ENCODE measurements at places on chromosomes 2 and 18.

DNA sequence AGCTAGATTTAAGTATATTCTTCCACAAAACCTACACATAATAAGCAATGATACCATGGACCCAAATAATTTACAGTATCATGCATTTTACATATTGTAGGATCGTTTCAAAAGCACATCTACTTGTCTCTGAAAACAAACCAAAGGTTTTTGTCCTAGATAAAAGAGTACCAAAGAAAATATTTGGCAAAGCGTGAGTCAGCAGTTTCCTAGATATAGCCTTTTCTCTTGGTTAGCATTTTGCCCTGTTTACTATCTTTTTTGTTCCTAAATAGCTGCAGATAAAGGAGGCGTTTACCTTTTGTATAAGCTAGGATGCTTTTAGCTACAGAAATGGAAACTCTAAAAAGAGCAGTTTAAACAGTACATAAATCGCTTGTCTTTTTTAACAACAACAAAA is 305.8 kb upstream of the GULP1 start:
- DNase-seq = no peak

DNA sequence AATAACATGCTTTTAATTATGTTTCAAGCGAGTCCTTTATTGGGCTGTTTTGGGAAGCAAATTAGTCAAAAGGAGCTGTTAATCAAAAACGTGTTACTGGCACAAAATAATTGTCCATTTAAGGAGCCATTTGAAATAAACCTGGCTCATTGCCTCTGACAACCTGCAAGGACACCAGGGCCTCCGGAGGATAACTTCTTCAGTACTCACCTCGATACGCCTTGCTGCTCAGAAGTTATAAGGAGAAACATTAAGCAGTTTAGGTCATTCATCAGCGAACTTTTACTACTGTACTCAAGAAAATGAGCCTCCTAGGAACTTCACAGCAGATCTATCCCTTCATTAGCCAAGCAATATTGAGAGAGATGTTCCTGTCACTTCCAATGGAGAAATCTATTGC is 1579.2 kb upstream of the ACVR2A start:
- DNase-seq = no peak

- DNase-seq = no peak
These were observed 87.4 kb downstream of the FAM210A start for GRCh38 chr18:13638719-13639595.

GRCh38 chr2:109726379-109727270 is 67.5 kb upstream of the RGPD5 start:
- no peak for DNase-seq

DNA sequence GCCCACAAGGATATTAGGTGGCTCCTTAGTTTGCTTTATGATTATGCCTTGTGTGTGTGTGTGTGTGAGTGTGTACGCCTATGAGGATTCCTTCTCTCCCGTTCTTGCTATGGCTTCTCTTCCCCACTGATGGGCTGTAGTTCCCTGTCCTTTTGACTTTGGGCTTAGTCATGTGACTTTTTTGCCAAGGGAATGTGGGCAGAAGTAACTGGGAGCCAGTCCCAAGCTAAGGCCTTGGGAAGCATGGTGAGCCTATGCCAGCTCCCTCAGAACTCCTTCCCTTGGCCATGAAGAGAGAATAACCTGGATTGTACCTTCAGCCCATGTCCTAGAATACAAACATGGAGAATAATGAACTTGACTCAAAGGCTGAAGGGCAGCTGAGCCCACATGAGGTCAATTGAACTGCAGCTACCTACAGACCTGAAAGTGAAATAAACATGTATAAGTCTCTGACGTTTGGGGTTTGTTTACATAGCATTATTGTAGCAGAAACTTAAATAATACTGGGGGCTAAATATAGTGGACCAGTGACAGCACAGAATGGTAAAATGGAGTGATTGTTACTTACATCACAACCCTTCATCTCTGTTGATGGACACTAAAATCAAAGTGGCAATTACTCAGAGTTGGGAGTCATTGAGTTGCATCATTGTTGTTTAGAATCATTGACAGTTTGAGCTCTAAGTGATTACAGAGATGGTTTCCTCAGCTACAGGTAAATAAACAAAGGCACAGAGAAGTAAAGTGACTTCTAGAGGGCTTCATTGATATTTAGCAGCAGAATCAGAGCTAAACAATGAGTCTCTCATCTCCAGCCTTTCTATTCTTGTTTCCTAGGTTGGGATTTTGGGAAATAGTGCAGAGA is 15.3 kb upstream of the IL36G start:
- no peak for DNase-seq

DNA sequence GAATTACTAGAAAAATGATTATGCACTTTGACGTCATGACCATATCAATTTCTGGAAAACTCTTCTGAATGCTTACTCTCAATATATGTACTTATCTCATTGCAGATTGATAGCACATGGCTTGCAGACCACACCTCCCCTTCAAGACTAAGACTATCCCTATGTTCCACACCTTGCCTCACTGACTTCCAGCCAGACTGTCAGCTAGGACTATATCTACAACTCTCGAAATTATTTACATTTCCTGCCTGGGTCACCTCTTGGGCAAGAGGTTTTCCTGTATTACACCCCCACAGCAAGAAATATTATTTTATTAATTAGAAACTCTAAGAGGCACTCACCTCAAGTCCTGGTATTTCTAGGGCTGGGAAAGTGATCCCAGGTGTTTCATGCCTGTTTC is 236.6 kb downstream of the CYRIA start:
- no peak for DNase-seq

DNA sequence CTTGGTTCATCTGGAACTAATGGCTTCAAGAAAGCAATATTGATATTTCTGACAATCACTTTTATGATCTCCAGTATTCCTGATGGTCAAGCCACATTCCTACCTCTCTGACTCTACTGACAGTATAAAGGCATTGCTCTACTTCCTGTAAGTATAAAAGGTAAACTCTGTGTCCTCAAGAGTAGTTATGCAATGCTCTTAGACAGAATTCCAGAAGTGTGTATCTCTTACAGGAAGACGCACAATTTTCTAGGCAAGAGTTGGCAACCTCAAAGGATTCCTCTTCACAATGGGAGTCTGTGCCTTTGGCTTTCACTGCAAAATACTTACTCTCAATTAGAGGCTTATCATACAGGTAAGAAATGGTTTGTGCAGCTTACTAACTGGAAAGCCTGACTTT is 100.1 kb downstream of the THADA start:
- no peak for DNase-seq

DNA sequence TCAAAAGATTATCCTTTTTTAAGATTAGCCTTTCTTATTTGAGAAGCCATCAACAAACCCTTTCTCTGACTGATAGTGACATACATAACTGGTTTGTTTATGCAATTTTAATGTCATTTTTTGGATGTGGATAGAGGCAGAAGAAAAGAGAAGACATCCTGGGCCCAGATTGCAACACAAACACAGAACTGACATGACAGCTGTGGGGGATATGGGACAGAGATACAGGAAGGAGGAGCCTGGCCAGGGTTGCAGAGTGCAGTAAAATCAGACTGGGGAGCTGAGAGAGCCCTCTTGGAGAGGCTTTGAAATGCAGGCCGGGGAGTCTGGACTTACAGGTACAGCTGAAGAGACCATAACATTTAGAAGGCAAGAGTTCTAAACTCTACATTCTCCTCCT is 65.1 kb downstream of the SIGLEC15 start:
- no peak for DNase-seq

Measured in left renal cortex interstitium (tissue), 4 donors.